A549 treated with DMSO at 1 μM for 4 hours (cell line): ENCODE measurements at places on chromosomes 4 and X. TPM values are rescaled to one million over a fixed set of nuclear protein-coding genes. Genes with fewer than 3 reads are reported as not detected.

NPFFR2 gene
- 0.08 TPM in 1 of 5 replicates, not detected in the others for total RNA-seq

ERAS gene
- 0.06 to 0.17 TPM (median 0.13 TPM) in 3 of 5 replicates, not detected in the others for total RNA-seq

NFKB1 gene
- 24.1 to 27.8 TPM (median 27.0 TPM) in 5 replicates for total RNA-seq

FOXR2 gene
- not detected in 5 replicates for total RNA-seq

LPAR4 gene
- not detected in 5 replicates for total RNA-seq

NIPAL1 gene
- 0.93 to 1.2 TPM (median 0.95 TPM) in 5 replicates for total RNA-seq

DIPK2B gene
- 0.05 TPM in 1 of 5 replicates, not detected in the others for total RNA-seq

CSN1S1 gene
- not detected in 5 replicates for total RNA-seq

OCRL gene
- total RNA-seq, result 20.6 to 27.5 TPM (median 24.6 TPM) in 5 replicates

MTNR1A gene
- total RNA-seq, result 0.22 to 0.52 TPM (median 0.40 TPM) in 4 of 5 replicates, not detected in the other

RAB39B gene
- 0.66 to 0.85 TPM (median 0.85 TPM) in 5 replicates for total RNA-seq

L1CAM gene
- 21.2 to 25.8 TPM (median 21.8 TPM) in 5 replicates for total RNA-seq

ANXA3 gene
- 57.8 to 68.9 TPM (median 63.1 TPM) in 5 replicates for total RNA-seq

MAGEC1 gene
- total RNA-seq, result 0.02 to 0.16 TPM (median 0.04 TPM) in 4 of 5 replicates, not detected in the other

F11 gene
- not detected in 5 replicates for total RNA-seq
